ENCODE measurements at places on chromosomes 5 and 9. TPM values are rescaled to one million over a fixed set of nuclear protein-coding genes. Genes with fewer than 3 reads are reported as not detected.

- no peak for DNase-seq
These were observed 26.8 kb downstream of the RGS7BP start for GRCh38 chr5:64532657-64533056.

GRCh38 chr5:115624994-115625393 is 842 bp downstream of the TMED7 start:
- DNase-seq = no peak

DNA sequence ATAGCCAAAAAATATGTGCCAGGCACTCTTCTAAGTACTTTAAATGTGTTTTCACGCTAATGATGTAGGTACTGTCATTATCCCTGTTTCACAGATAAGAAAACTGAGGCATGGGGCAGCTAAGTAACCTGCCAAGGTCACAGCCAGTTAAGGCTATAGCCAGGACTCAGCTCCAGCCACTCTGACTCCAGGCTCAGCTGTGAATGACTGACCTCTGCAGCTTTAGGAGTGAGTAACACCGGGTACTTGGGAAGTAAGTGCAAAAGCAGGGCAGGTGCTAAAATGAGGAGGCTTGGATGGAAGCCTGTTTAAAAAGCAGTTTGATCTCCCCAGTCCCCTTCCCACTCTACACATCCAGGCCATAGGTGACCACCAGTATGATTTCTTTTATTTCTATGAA is 10.6 kb upstream of the SHC3 start:
- DNase-seq = no peak

DNA sequence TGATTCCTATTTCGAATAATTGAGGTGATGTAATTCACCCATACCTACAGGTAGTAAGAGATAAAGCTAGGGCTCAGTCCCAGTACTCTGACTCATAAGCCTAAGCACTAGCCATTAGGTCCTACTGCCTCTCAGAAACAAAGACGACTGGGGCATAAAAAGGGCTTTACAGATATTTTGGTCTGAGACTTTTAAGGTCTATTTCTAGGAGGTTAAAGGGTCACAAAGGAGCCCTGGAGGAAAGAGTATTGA is 69.8 kb downstream of the SGCD start:
- no peak for DNase-seq

- no peak for DNase-seq
These were observed 2.7 kb upstream of the LARS1 start for GRCh38 chr5:146185161-146185560.

- DNase-seq = peak; percentile 0
These were observed 511.5 kb downstream of the FOXD4L5 start for GRCh38 chr9:64773491-64773931.

- no peak for DNase-seq
These were observed 43.1 kb downstream of the COL27A1 start for GRCh38 chr9:114198249-114199040.

GRCh38 chr5:31393126-31393525 is 138.8 kb downstream of the DROSHA start:
- DNase-seq = peak; percentile 83

GRCh38 chr5:93800988-93801811 is 59.8 kb upstream of the POU5F2 start:
- peak; percentile 62 for DNase-seq

DNA sequence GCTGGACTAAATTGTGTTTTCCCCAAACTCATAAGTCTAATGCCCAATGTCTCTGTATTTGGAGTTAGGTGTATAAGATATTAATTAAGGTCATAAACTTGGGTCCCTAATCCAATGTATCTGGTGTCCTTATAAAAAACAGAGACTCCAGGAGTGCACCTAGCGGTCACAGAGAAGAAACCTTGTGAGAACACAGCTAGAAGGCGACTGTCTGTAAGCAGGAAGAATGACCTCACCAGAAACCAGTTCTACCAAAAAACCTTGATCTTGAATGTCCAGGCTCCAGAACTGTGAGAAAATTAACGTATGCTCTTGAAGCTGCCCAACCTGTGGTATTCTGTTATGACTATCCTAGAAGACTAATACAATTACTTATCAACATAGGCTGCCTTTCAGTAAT is 591.7 kb upstream of the PTPRD start:
- no peak for DNase-seq

DNA sequence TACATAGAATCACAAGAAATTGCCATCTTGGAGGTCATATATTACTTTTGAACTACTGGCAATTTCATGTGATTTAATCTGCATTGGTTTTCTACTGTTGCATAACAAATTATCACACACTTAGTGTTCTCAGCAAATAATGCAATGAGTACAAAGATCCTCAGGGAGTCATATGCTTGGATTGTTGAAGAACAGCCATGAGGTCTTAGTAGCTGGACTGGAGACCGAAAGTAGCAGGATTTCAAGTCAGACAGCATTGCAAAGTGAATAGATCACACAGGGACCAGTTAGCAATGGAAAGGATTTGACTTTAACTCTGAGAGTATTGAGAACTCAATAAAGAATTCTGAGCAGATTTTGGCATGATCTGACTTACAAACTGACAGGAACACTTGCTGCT is 32.2 kb upstream of the FRMD3 start:
- DNase-seq = no peak

GRCh38 chr5:144237851-144238250 is 67.2 kb downstream of the KCTD16 start:
- DNase-seq = no peak

DNA sequence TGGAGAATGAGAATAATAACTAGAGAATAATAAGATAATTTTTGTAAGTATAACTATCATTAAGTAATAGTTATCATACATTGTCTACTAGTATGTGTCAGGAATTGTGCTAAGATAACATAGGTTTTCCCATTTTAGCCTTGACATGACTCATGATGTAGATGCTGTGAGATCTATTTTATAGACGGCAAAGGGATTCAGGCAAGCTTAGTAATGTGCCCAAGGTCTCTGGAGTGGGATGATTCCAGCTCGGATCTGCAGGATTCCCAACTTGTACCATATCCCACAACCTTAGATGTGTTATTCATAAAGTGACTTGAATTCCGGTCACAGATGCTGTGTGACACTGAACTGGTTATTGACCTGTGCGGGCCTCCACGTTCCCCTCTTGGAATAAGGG is 51.5 kb downstream of the IL31RA start:
- no peak for DNase-seq

- DNase-seq = no peak
These were observed 513 bp upstream of the RNF180 start for GRCh38 chr5:64165160-64165499.

- DNase-seq = no peak
These were observed 8.9 kb downstream of the CARTPT start for GRCh38 chr5:71727978-71728377.

DNA sequence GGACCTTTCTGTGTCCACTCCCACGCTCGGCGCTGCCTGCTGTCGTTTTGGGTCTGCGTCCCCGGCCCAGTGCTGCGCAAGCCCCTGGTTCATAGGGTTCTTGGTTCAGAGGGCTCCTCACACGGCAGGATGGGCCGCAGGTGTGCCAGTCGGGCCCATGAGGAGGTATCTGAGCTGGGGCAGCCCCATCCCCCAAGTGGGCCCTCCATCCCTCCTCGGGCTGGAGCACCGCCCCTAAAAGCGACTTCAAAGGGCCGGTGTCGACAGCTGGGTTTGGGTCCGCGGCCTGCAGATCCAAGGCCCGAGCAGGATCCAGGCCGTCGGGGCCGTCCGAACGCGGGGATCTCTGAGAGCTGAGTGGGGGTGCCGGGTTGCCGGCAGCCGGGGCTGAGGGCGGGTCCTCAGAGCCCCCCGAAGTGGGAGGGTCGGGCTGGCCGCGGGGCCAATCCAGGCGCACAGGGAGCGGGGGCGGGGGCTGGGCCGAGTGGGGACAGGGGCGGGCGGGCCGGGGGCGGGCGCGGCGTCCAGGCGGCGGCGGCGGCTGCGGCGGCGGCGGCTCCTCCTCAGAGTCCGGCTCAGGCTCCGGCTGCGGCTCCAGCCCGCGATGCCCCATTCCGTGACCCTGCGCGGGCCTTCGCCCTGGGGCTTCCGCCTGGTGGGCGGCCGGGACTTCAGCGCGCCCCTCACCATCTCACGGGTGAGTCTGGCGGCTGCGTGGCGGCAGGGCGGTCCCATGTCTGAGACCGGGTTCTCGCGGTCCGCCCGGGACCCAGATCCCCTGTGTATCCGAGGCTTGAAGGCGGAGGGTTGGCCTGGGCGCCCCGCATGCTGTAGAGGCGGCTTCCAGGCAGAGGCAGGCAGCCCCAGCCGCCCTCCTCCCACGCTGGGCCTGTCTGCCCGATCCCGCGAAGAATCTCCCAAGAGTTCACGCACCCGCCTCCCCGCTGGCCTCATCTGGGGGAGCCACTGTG is at the start of gene PDLIM4:
Gene PDLIM4 (plus strand): TSS at position 566 of the 971 bp plus-strand sequence. CDS start 39 bp downstream, at position 605.
- DNase-seq = peak; percentile 47

DNA sequence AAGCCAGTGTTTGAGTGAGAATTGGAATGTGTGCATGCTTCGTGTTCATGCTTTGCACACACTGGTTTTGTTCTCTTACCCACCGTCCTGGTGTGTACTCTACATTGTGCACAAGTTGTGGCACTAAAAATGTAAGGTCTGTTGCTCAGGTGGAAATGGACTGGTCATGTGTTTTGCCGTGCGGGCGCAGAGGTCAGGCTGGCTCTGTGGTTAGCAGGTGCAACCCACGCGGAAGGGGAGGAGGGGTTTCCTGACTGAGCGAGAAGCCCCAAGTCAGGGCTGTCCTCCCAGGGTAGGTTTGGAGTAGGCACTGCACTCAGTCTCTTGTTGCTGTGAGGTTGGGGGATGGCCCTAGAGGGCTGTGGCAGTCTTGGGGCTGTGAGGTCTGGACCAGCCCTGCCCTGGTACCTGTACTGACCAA is 86.6 kb downstream of the EHMT1 start:
- no peak for DNase-seq

- no peak for DNase-seq
These were observed 117.5 kb downstream of the COL5A1 start for GRCh38 chr9:134758949-134759607.

GRCh38 chr9:136088481-136088938 is 6.6 kb downstream of the NACC2 start:
- DNase-seq = no peak

DNA sequence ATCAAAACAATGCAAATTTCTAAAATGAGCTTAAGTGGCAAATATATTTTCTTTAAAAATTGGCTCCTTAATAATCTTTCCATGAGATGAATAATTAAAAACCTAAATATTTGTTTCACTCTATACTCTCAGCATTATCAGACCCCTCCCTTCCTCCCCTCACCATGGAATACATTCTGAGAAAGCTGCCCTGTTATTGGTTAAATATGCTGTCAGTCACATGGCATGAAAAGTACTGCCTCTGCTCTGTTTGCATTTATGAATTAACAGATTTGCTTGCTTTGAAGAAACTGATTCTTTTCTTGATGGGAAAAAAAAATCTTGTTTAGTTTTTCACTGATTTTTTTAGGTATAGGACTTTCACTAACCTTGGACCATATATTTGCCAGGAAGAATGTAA is 17.0 kb upstream of the RPS23 start:
- no peak for DNase-seq

- DNase-seq = no peak
These were observed 67.0 kb downstream of the HAPLN1 start for GRCh38 chr5:83653669-83654068.

GRCh38 chr5:126100767-126101166 is 322.4 kb upstream of the GRAMD2B start:
- DNase-seq = no peak

GRCh38 chr5:78586251-78586650 is 62.3 kb downstream of the LHFPL2 start:
- no peak for DNase-seq

- no peak for DNase-seq
These were observed 144.1 kb downstream of the MAT2B start for GRCh38 chr5:163649514-163649913.

DNA sequence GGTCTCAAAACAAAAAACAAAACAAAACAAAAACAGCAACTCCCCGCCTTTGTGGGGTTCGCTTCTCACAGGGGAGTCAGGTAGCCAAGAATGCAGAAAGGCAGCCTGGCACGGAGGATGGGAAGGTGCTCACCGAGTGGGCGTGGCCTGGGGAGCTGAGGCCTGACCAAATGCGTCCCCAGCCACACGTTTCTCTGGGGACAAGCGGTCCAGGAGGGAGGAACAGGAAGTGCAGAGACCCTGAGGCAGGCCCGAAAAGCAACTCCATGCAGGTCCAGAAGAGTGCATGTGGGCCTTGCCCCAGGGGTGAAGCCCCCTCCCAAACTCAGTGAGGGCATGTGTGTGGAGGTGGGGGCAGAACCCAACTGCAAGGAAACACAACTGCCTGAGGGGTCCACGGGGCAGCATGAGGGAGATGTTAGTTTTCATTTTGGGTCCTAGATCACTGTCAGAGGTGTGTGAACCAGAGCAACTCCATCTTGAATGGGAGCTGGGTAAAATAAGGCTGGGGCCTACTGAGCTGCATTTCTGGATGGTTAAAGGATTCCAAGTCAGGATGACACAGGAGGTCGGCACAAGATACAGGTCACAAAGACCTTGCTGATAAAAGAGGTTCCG is 2.6 kb upstream of the UAP1L1 start:
- DNase-seq = no peak

DNA sequence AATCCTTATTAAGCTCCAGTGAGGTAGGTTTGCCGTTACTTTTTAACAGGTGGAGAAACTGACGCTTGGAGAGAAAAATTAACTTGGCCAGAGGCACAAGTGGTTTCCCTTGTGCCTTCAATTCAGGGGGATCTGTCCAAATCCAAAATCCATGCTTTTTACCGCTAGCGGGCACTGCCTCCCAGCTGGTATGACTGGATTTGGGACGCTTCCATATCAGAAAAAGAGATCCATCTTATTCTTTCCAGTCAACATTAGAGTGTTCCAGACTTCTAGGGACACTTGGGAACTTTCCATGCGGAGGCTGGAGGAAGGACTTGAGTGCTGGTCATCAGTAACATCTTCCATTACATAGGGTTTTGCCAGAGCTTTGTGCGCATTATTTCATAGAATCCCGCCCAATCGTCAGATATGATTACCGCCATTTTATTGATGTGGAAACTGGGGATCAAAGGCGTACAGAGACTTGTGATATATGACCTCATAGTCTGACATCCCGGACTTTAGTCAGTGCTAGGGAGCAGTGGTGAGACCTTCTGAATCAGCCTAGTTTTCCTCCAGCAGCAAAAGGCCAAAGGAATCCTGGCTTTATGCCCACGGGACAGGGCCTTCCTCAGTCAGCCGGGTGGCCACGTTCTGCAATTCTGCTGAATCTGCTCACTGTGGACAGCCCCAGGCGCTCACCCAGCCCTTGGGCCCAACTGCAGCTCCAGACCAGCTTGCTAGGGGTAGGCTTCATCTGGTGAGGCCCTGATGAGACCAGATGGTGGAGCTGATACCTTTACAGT is 1.1 kb upstream of the GNPDA1 start:
- peak; percentile 36 for DNase-seq

The NUTM2G gene
- not detected for total RNA-seq

The GNG10 gene
- 57.3 TPM for total RNA-seq

The IL4 gene
- total RNA-seq = not detected

The PIP5K1B gene
- 0.89 TPM for total RNA-seq

The MEF2C gene
- 76.1 TPM for total RNA-seq

The CCL27 gene
- total RNA-seq = not detected

The FBN2 gene
- 3.2 TPM for total RNA-seq

The MTAP gene
- 17.1 TPM for total RNA-seq

The EPB41L4B gene
- total RNA-seq = 72.7 TPM

The PDCD1LG2 gene
- total RNA-seq = 2.6 TPM

All from thyroid gland (tissue), 4 donors.